GM23338 (cell line): ENCODE measurements at places on chromosomes 16 and 17. TPM values are rescaled to one million over a fixed set of nuclear protein-coding genes. Genes with fewer than 3 reads are reported as not detected.

Gene ELMO3
- total RNA-seq: 16.2 and 18.3 TPM in 2 replicates

Gene G6PC1
- total RNA-seq: not detected in 2 replicates

Gene KIF18B
- total RNA-seq: 27.1 and 28.4 TPM in 2 replicates

Gene TMEM100
- 0.10 TPM in 1 of 2 replicates, not detected in the other for total RNA-seq

Gene IGSF6
- not detected in 2 replicates for total RNA-seq

Gene CTRL
- total RNA-seq: 1.6 and 8.0 TPM in 2 replicates

Gene KNOP1
- total RNA-seq: 56.1 and 57.7 TPM in 2 replicates

Gene ZG16
- total RNA-seq: not detected in 2 replicates

Gene ZNF821
- total RNA-seq: 14.8 and 20.6 TPM in 2 replicates

Gene CCL1
- not detected in 2 replicates for total RNA-seq

Gene MMP15
- total RNA-seq: 72.4 and 79.1 TPM in 2 replicates

Gene ZNF629
- 18.5 and 20.3 TPM in 2 replicates for total RNA-seq

Gene SLC5A11
- total RNA-seq: 0.07 TPM in 1 of 2 replicates, not detected in the other

Gene RPS2
- total RNA-seq: 3,232 and 3,786 TPM in 2 replicates

Gene OTOP3
- not detected in 2 replicates for total RNA-seq

Gene CIBAR2
- total RNA-seq: not detected in 2 replicates

Gene ARHGAP44
- 10.1 and 16.4 TPM in 2 replicates for total RNA-seq

Gene ITPRIPL2
- 5.7 and 8.3 TPM in 2 replicates for total RNA-seq

Gene RAC3
- 211 and 293 TPM in 2 replicates for total RNA-seq

Gene AGRP
- not detected in 2 replicates for total RNA-seq

Gene KRT13
- not detected in 2 replicates for total RNA-seq

Gene SNX20
- total RNA-seq: not detected in 2 replicates

Gene B4GALNT2
- not detected in 2 replicates for total RNA-seq

Gene CCDC40
- 7.1 and 8.1 TPM in 2 replicates for total RNA-seq

Gene TNS4
- total RNA-seq: 0.08 and 4.9 TPM in 2 replicates

Gene RUSF1
- 26.5 and 36.1 TPM in 2 replicates for total RNA-seq

Gene MYH2
- total RNA-seq: 17.9 and 27.7 TPM in 2 replicates

Gene MT4
- not detected in 2 replicates for total RNA-seq

Gene SLFN14
- 0.10 TPM in 1 of 2 replicates, not detected in the other for total RNA-seq

Gene CSH1
- not detected in 2 replicates for total RNA-seq

Gene OTOP2
- total RNA-seq: not detected in 2 replicates

Gene TAC4
- total RNA-seq: not detected in 2 replicates

Gene RPS15A
- 1,984 and 2,171 TPM in 2 replicates for total RNA-seq

Gene LRRC3C
- total RNA-seq: 0.24 TPM in 1 of 2 replicates, not detected in the other

Gene ABCA3
- total RNA-seq: 3.2 and 4.1 TPM in 2 replicates
